HS-5 (cell line): ENCODE measurements at places on chromosomes 5 and 9.
A peak's percentile ranks its signal among the peaks of the same experiment; 100 is the strongest.

- DNase-seq, result no peak
These were observed 152.5 kb downstream of the INSYN2B start for GRCh38 chr5:169827769-169828168.

DNA sequence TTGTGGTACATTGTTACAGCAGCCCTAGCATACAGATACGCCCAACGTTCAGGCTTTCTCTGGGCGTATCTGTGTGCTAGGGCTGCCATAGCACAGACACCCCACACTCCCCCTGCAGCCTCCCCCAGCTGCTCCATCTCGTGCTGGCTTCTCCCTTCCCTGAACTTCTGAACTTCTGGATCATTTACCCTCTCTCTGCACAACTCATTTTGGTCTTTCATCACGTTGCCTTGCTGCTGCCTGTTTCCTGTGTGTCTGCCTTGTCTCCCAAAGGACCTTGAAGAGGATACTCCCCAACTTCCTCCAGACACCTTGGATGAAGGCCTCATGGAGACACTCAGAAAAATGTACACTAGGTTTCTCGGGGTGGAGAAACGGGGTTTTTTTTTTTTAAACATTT is 37.3 kb downstream of the SLIT3 start:
- no peak for DNase-seq

GRCh38 chr5:87398981-87399614 is 13.6 kb downstream of the CCNH start:
- no peak for DNase-seq

DNA sequence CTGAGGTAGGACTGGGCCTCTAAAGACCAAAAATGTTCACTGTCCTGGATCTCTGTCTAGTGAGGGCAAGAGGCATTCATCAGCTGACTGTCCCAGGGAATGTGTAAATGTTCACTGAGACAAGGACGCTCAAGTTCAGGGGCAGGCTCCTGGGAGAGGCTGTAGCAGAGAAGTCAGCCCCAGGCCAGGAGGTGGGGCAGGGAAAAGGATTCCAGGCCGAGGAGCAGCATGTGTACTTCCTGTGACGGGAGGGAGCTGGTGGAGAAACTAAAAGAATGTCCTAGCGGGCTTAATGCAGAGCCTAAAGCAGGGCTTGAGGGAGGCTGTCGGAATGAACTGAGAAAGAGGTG is 205.8 kb downstream of the GABBR2 start:
- DNase-seq, result no peak

DNA sequence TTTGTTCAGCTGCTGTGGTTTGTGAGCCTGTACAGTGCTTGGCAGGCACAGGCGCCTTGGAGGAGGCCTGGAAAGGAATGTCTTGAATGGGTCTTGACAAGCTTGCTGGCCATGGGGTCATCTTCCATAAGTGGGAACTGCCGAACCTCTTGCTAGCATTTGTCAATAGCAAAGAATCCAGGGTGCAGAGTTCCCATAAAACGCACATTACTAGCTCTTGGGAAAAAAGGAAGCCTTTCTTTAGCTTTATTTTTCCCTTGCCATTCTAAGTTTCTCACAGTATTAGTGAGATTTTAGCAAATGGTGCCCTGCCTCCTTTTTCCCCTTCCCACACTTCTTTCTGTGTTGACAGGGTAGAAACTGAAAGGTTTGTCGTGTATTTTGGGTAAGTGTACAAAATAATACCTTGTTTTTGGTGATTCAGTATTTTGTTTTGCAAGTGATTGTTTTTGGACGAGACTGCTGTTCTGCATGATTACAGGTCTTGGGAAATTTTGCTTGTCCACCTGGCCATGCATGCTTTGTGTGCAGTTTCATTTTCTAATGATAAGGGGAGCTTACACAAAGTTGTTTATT is 82.0 kb downstream of the ADGRV1 start:
- DNase-seq, result no peak

DNA sequence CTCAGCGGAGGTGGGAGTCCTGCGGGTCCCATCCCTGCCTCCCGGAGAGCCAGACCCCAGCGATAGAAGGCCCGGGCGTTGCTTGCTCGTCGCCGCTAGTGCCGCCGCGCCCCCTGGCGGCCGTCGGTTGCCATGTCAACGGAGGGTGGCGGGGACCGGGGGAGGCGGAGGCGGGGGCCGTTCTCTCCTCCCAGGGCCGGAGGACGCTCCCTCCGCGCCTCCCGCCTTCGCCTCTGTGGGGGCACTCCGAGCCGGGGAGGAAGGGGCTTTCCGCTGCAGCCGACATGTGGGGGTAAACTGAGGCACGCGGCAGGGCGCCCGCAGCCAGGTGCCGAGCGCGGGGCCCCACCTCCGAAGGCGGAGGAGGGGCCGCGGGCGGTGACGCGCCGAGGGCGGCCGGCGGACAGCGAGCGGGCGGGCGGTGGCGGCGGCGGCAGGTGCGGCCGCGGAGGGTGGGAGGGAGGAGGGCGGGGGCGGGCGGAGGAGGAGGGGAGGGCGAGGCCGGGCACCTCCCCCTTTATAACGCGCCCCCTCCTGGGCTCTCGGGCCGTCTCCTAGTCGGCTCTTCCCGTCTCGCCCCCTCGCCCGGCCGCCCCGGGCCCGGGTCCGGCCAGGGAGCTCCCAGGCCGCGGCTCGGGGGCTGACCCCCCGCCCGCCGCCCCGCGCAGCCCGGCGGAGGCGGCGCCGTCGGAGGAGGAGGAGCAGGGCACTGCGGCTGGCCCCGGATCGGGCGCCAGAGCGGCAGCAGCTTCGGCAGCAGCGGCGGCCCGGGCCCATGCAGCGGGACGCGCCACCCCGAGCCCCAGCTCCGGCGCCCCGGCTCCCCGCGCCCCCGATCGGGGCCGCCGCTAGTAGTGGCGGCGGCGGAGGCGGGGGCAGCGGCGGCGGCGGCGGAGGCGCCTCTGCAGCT is 556 bp upstream of the CDK9 start:
- DNase-seq, result peak; percentile 23

- DNase-seq, result no peak
These were observed 85.5 kb downstream of the ELAVL2 start for GRCh38 chr9:23740531-23740930.

GRCh38 chr9:2676466-2676865 is 40.8 kb upstream of the KCNV2 start:
- no peak for DNase-seq

DNA sequence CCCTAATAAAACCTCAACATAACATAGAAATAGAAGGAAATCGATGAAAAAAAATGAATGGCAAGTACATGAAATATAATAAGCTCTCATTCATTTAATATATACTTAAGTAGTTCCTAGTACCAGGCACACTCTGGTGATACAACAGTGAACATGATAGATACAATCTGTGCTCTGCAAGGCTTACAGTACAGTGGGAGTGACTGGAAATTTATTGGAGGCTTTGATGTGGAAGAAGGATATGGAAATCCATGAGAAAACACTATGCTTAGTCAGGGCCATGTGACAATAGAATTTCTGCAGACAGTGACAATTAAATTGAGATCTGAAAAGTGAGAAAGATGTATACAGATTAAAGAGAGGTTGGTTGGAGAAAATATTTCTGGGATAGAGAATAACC is 32.0 kb upstream of the IL33 start:
- DNase-seq, result no peak

- no peak for DNase-seq
These were observed 614.1 kb downstream of the PTPRD start for GRCh38 chr9:9998491-9999287.

DNA sequence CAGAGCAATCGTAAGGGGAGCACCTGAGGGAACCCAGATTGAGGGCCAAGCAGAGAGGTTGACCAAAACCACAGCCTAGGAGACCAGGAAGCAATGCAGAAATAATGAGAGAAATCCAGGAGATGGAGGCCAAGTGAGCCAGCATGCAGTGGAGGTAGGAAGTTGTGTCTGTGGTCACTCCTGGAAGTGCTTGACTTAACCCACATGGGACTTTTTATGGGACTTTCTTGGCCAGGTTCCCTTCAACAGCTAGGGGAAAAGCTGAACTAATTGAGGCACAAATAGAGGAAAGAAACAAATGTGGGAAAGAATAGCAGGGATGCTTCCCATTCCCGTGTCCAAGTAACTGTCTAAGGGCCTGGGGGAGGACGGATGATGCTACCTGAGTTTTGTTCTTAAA is 293.2 kb upstream of the CLINT1 start:
- DNase-seq, result no peak

DNA sequence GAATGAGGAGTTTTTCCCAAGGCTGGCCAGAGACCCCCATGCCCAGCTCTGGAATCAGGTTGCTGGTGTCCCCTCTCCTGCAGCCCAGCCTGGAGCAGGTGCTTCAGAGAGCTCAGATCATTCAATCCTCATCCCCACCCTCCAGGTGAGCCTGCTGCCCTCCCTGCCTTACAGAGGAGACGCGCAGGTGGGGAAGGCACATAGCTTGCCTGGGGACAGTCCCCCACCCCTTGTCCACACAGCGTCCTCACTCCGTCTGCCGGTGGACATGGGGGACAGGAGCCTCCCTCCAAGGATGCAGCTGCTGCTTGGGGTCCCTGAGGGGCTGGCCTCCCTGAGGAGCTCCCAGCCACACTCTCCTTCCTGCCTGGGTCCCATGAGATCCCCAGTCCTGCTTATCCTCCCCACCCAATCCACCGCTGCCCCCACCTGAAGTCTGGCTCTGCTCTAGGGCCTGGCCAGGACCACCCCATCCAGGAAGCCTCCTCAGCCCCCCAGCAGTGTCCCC is 17.1 kb upstream of the QSOX2 start:
- DNase-seq, result no peak

- DNase-seq, result no peak
These were observed 85.0 kb downstream of the FSTL4 start for GRCh38 chr5:133527311-133527710.
